ENCODE measurements at places on chromosomes 5 and 9. TPM values are rescaled to one million over a fixed set of nuclear protein-coding genes. Genes with fewer than 3 reads are reported as not detected.

ST8SIA4 gene
- 42.6 TPM for total RNA-seq

SAP30L gene
- 41.5 TPM for total RNA-seq

AJM1 gene
- total RNA-seq: 2.9 TPM

KIAA1191 gene
- 82.9 TPM for total RNA-seq

All from B cell (primary cell).